NCI-H446 treated with DMSO at 0.1 percent for 48 hours (cell line): ENCODE measurements at places on chromosomes 2 and 18.

DNA sequence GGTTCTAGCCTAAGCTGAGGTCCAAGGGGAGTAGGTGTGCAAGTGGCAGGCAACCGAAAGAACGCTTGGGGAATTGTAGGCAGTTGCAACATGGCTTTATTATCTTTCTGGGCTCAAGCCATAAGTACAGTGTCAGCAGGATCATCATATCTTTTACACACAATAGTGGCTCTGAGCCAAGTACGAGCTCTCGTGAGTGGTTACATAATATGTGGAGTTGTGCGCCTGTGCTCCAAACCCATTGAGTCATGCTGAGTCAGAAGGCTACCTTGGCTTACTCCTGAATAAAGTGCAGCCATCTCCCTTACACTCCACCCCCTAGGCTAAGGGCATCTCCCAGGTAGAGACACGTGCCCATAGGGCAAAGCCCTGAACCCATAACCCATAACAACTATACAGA lies 233.9 kb downstream of the SATB2 start:
- DNase-seq = no peak

DNA sequence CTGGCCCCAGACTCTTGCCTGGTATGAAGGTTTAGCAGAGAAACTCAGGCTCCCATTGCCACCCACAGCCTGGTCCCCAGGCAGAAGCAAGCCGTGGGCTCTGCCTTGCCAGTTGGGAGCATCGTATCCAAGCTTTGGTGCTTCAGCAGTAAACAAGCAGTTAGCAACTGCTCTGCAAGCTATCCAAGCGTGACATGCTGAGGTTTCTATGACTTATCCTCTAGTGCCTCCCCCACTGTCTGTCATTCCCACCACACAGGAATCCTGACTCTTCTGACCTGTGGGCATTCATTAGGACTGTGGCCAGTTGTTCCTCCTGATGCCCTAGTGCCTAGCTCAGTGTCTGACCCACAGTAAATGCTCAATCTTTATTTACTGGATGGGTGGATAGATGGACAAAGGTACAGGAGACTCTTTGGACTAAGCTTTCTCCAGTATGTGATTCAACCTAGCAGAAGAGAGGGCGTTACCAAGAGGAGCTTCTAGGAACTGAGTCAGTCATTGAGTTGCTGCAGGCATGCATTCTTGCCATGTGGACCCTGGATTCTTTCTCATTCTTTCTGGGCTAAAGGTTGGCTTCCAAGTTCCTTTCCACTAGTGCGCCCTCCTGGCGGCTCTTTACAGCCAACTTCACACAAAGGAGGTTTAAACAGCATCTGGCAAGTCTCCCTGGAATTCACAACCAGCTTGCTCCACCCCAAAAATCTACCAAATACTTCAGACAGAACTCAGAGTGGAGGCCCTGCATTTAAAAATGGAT lies 40.6 kb upstream of the MRPL19 start:
- DNase-seq = peak; percentile 80

GRCh38 chr2:162282765-162283425 lies 35.6 kb downstream of the IFIH1 start:
- DNase-seq = no peak

DNA sequence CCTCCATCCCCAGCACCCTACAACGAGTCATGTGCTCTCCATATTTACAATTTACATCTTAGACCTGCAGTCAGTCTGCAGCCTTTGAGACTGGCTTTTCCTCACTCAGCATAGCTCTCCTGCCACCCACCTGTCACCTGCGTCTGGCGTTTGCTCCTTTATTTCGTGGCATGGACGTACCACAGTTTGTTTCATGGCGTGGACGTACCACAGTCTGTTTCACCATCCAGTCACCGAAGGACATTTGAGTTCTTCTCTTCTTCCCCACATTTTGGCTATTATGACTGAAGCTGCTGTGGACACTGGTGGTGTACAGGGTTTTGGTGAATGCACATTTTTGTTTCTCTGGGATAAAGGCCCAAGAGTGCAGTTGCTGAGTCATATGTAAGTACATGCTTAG lies 141.8 kb upstream of the CTDP1 start:
- no peak for DNase-seq

- no peak for DNase-seq
Measured at GRCh38 chr2:2941205-2941604, 436.4 kb downstream of the EIPR1 start.

DNA sequence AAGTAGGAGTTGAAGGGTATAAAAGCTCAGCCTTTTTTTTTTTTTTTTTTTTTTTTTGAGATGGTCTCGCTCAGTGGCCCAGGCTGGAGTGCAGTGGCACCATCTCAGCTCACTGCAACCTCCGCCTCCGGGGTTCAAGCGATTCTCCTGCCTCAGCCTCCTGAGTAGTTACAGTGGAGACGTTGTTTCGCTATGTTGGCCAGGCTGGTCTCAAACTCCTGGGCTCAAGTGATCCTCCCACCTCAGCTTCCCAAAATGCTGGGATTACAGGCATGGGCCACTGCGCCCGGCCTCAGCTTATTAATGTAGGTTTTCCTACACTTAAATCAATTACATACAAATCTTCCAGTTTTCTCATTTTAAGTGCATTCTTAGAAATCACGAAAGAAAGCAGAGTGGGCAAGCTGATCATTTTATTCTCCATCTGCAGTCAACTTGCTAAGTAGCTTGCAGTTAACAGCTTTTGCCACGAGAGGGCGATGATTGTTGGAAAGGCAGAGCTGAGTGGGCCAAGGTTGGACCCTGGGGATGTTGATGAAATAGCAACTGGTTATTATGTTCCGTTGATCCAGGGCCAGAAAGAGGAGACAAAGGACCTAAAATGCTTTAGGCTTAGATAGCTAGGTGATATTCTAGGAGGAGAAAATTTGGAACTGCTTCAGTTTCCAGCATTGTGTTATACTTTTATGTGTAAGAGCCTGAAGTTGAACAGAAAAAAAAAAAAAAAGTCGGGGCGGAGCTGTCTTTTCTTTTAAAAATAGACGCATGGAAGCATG lies 234.4 kb upstream of the EPAS1 start:
- DNase-seq = peak; percentile 22

DNA sequence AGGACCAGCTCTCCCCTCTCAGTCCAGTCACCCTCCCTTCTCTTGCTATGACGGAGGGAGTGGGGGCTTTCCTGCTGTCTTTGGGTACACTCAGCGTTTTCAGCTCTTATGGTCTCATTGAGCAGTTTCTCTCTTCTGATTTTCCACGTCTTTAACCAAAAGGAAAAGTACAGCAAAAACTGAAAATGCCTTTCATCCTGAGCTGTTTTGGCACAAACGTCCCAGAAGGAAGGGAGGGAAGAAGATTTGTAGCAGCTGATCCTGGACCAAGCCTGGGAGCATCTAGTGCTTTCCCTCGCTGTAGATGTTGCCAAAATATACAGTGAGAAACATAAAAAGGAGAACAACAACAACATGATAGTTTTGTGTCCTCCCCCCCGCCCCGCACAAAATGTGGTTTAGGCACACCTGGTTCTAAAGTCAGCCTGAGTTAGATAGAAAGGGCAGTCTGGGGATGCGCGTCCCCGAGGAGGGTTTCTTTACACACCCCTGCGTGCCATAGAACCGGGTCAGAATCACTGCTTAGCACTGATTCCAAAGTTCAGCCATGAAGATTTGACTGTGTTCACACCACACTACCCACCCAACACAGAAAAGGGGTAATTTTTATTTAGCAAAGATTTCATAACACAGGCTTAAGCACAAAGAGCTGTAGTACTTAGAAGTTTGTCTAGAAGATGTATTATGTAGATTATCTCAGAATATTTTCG lies 53.4 kb downstream of the SLC40A1 start:
- no peak for DNase-seq

- no peak for DNase-seq
Measured at GRCh38 chr2:196967116-196967515, 40.6 kb upstream of the PGAP1 start.
